ENCODE measurements at places on chromosomes 3 and 15. TPM values are rescaled to one million over a fixed set of nuclear protein-coding genes. Genes with fewer than 3 reads are reported as not detected.

DNA sequence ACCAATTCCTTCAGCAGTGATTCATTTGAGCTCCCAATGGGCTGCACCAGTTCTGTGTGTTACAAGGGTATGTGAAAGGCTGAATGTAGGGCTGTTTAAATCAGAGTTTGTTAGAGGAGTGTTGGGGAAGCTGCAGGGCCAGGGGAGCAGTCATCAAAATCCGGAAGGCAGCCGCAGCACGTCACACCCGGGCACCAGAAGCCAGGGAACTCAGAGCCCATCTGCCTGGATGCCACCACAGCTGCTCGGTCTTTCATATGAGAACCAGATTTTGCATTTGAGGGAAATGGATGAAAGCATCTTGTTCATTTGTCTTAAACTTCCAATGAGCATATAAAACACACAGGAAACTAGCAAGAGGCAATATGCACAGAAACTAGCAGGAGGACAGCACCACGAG, 24.2 kb upstream of the NEO1 start:
- no peak for DNase-seq

GRCh38 chr15:76576523-76577279, 240.1 kb downstream of the ISL2 start:
- peak; percentile 70 for DNase-seq

DNA sequence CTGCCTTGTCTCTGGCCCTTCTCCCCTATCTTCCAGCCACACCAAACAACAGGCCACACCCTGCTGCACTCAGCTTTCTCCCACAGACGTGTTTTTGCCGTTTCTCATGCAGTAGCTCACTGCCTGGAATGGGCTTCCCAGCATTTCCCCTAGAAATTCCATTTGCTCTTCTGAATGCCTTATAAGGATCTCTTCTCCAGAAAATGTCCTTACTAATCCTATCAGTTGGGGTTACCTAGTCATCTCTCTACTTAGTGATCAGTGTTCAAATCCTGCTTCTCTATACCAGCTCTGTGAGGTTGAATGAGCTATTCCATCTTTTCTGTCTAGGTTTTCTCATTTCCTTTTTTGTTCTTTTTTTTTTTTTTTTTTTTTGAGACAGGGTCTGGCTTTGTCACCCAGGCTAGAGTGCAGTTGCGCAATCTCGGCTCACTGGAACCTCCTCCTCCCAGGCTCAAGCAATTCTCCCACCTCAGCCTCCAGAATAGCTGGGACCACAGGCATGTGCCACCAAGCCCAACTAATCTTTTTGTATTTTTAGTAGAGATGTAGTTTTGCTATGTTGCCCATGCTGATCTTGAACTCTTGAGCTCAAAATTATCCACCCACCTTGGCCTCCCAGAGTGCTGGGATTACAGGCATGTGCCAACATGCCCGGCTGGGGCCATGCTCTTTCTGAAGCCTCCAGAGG, 98.2 kb upstream of the CHD2 start:
- DNase-seq = peak; percentile 47

DNA sequence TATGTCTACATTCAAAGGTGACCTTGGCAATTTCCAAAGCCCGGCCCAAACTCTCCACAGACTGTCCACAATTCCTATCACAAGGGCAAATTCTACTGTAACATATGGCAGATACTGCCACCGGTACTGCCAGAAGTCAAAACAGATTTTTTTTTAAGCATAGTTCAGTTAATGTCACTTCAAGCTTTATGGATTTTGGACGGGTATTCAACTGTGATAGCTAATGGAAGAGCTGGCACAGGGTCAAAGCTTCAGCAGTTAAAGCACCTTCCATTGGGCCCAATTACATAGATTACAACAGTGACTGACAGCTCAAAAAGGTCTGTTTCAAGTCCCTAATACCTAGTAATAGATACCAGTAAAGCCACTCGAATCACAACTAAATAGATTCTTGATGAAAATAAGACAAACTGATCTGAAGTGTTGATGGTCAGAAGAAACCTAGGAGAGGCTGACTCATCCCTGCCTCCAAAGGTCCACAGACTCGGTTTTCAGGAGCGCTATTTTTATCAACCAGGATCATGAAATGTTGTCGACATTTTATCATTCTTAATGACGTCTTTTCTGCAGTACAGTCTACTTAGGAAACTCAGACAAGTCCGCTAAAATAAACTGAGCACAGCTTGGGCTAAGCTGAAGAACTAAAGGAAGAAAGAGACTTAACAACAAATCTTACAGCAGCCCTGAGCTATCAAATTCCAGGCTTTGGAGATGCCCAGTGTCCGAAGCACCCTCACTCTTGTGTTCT, 38.7 kb downstream of the ANXA2 start:
- no peak for DNase-seq

GRCh38 chr15:35751413-35752133, 205.6 kb upstream of the DPH6 start:
- DNase-seq = peak; percentile 75

GRCh38 chr15:46786590-46787285, 930.6 kb upstream of the SEMA6D start:
- DNase-seq = no peak

DNA sequence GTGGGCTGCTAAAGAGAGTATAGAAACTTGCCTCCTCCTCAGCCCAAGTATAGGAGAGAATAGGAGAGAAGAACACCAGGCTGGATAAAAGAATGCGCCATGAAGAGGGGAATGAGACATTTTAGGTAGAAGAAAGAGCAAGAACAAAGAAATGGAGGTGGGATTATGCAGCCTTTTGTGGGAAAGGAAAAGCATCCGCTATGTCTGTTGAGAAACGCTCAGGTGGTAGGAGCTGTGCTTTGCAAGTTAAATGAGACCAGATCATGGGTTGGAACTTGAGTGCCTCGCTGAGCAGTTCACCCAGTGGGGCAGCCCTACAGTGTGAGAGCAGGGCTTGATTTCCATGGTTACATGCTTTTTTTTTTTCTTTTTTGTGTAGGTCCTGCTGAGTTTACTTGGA, 11.5 kb upstream of the RTP1 start:
- DNase-seq = no peak

GRCh38 chr15:64125978-64126377, 25.6 kb upstream of the SNX22 start:
- DNase-seq = no peak

- DNase-seq = no peak
Observed at GRCh38 chr15:94745371-94745770, 514.0 kb downstream of the MCTP2 start.

DNA sequence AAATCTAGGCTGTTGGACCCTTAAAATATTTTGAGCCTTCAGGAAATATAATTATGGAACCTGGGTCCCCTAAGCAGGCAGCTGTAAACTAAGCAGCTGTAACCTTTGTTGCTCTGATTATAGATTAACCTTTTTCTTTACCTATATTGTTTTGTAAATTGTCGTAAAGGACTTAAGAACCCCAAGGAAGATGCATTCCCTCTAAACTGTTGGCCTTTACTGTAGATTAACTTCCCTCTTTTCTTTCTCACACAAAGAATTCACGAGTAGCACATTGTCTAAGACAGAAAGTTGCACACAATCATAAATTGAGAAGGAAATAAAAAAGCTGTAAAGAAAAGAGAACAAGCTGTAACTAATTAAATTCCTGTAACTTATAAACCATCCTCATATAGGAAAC, 877.3 kb downstream of the ROBO2 start:
- no peak for DNase-seq

CCR1 gene
- total RNA-seq = 1.8 TPM

GRCh38 chr3:134827213-134827612, 32.2 kb downstream of the EPHB1 start:
- DNase-seq = no peak

DNA sequence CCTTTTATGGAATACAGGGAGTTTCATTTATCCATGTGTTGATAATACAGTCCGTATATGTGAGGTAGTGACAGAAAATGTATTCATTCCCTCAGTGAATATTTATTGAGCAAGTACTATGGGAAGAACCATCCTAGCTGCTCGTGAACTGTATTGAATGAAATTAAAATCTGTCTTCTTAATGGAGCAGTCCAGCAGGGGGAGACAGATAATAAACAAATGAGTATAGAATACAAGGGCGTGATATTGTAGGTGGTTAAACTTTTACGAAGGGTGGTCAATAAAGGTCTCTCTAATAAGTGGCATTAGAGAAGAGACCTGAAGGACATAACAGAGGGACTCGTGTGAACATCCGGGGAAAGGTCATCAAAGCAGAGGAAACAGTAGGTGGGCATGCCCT, 62.7 kb upstream of the OSTN start:
- no peak for DNase-seq

USP50 gene
- total RNA-seq = not detected

DNA sequence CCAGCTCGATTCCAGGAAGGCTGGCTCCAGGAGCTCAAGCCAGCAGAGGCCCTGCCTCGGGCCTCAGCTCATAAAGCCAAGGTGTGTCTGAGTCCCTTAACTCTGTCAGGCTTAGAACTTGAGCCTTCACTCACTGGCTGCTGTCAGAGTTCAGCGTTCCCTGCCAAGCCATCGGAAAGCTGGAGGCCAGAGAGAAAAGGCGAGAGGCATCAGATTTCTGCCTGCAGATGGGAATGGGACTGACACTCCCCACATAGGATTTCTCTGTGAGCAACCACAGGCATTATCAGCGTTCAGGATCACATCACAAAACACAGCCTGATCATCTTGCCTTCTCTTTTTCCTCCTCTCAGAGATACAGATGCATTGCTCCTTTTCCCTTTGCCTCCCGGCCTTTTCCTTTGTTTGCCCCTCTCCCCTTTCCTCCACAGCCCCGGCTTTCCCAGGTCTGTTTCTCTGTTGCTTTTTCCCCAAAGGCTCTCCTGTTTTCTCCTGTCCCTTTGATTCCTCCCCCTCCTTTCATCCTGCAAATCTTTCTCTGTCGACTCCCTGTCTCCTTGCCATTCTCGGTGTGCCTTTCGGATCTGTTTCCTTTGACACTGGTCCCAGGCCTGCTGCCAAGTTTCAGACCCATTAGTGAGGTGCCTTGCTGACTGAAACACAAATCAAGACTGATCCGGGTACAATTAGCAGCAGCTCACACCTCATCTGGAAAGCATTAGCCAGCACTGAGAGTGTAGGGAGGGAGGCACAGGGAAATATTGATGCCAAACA, 44.5 kb upstream of the BOC start:
- peak; percentile 58 for DNase-seq

GRCh38 chr15:39124553-39125171, 456.2 kb upstream of the THBS1 start:
- no peak for DNase-seq

- DNase-seq = no peak
Observed at GRCh38 chr3:39220407-39221140, 28.2 kb upstream of the XIRP1 start.

- no peak for DNase-seq
Observed at GRCh38 chr3:187027531-187028278, 97.4 kb downstream of the ST6GAL1 start.

- DNase-seq = peak; percentile 24
Observed at GRCh38 chr15:37902126-37902525, 32.3 kb upstream of the TMCO5A start.

DNA sequence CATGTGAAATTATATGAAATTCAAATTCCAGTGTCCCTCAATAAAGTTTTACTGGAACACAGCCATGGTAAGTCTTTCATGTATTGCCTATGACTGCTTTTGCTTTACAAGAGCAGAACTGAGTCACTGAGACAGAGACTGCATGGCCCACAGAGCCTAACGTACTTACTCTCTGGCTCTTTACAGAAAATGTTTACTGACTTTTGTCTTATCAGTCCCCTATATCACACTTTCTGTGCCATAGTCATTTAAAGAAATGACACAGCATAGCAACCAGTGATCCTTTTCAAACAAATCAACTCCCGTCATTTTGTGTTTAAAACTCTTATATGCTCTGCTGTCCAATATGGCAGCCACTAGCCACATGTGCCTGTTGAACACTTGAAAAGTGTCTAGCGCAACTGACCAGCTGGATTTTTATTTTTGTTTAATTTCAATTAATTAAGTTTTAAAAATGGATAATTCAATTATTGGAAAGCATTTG, 129.7 kb upstream of the CDIN1 start:
- DNase-seq = no peak

GRCh38 chr3:143201045-143201444, 81.5 kb downstream of the CHST2 start:
- DNase-seq = no peak

GRCh38 chr3:156691920-156692319, 17.5 kb downstream of the TIPARP start:
- no peak for DNase-seq

GRCh38 chr15:58957101-58957973, 23.9 kb upstream of the SLTM start:
- peak; percentile 34 for DNase-seq

DNA sequence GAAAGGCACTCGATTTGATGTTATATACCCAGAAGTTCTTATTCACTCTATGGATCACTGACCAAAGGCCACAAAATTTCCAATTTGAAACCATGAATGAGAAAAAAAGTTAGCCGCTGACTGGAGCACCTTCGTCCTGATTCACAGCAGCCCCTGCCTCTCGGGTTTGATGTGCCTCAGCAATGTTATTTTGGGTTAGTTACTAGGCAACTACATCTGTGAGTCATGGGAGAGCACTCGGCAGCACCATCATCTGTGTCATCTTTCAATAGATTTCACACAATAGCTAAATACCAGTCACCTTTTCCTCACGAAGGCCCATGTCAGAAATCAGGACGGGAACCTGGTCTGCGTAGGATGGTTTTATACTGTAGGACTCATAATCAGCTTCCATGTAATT, 269.2 kb downstream of the ZBBX start:
- DNase-seq = no peak

PLA2G4F gene
- total RNA-seq = 1.6 TPM

GRCh38 chr15:66133247-66133885, 120.2 kb downstream of the MEGF11 start:
- no peak for DNase-seq

GJD2 gene
- 2.3 TPM for total RNA-seq

DPPA2 gene
- total RNA-seq = not detected

ARPP21 gene
- not detected for total RNA-seq

LAMB2 gene
- total RNA-seq = 204 TPM

GRCh38 chr3:120756061-120756460, 13.5 kb downstream of the GTF2E1 start:
- no peak for DNase-seq

- DNase-seq = peak; percentile 12
Observed at GRCh38 chr3:169146866-169147237, 516.7 kb downstream of the MECOM start.

- no peak for DNase-seq
Observed at GRCh38 chr3:126959921-126960603, 22.9 kb upstream of the PLXNA1 start.

CHRNA3 gene
- total RNA-seq = 0.52 TPM

DNA sequence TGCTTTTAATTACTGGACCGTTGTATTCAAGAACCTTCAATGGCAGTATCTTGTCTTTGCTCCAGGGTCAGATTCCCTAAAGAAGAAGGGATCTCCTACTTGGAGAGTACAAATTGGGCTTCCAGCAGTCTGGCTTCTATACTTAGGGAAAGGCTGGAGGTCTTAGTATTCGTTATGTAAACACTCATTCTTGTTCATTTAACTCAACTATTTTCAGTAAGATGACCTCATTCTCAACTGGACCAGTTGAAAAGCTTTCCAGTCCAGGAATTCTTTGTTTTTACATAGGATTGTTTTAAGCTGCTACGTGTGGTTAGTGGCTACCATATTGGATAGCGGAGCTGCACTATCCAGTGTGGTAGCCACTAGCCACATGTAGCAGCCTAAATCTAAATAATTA, 4.6 kb downstream of the SENP5 start:
- DNase-seq = no peak

SCN5A gene
- not detected for total RNA-seq

TFRC gene
- total RNA-seq = 23.6 TPM
